ENCODE measurements at places on chromosomes 3 and 15.

DNA sequence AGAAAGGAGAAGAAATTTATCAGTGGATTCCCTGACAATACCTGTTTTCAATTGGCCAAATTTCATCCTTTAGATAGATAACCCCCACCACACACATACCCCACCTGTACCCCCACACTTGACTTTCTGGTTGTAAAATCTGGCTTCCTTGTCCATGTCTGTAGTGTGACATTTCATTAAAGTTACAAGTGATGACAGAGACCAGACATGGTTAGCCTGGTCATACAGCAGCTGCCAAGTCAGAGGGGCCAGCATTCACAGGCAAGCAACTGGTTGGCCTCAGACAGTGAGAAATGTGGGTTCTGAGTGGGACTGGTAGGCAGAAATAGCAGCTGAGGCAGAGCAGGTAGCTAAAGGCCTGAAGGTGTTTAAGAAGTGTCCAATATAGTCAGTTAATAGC is 238.6 kb upstream of the SOX14 start:
- no peak for ATAC-seq

DNA sequence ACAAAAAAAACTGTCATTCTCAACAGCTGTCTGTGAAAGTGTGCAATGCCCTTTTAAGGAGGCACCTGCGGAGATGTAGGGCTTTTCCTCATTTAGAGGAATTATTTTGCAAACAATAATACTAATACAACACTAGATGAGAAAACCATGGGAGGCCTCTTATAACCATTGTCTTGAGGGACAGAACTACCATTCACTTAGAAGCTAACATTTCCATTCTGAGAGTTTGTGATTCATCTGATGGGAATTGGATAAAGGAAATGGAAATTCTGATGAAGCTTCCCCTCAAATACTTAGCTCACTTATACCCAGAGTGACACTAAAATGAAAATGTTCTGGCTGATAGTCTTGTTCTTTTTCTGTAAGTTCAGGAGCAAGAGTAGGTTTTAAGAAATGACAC is 147.7 kb downstream of the CADPS start:
- ATAC-seq, result peak; percentile 83

DNA sequence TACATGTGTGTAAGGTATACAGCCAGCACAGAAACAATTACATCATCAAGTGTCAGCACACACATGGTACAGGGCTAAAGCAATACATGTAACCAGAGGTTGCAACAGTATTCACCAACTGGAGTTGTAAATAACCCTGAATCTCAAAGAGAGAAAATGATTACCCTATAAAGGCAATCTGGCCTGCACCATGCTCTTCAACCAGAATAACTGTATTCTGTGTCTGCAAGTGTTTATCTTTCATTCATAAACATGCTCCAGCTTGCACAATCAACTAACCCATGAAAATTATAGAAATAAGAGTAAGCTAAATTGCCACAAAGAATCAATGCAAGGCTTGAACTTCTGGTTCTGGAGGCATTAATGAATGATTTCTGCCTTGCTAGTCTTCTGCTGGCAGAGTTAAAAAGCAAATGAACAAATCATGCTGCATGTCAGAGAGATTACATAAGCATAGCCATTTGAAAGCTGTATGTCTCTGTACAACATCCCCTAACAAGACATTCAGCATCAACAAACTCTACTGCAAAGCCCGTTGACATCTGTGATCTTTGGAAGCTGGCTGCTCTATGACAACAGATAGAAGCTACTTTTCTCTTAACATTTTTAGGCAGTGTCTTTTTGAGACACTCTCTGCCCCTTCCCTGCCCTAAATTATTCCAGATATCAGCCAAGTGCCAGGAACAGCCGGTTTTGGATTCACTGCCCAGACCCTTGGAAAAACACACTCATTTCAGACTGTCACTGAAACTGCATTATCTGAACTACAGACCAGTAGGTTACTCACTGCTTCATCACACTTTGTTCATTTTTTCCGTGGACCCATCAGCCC is 871.0 kb downstream of the OTOL1 start:
- no peak for ATAC-seq

DNA sequence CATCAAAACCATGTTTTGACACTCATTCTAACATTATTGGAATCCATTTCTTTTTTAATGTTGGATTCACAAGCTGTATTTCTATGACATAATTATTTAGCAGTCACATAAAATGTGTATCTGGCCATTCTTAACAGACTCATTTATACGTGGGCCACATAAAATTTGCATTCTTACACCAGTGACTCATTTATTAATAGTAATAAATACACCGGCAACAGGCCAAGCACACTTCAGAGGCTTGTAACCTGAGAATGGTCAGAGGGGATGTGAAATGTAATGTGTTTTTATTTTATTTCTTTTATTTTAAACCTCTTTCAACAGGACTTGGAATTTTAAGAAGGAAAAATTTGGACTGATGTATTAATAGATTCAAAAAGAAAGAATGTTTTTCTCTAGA is 384.9 kb upstream of the RARB start:
- ATAC-seq, result peak; percentile 24

GRCh38 chr3:8278448-8278847 is 223.2 kb upstream of the LMCD1 start:
- no peak for ATAC-seq

GRCh38 chr3:31289584-31289983 is 243.1 kb upstream of the STT3B start:
- no peak for ATAC-seq

- ATAC-seq, result no peak
These were observed 62.7 kb downstream of the RHCG start for GRCh38 chr15:89433686-89434085.

DNA sequence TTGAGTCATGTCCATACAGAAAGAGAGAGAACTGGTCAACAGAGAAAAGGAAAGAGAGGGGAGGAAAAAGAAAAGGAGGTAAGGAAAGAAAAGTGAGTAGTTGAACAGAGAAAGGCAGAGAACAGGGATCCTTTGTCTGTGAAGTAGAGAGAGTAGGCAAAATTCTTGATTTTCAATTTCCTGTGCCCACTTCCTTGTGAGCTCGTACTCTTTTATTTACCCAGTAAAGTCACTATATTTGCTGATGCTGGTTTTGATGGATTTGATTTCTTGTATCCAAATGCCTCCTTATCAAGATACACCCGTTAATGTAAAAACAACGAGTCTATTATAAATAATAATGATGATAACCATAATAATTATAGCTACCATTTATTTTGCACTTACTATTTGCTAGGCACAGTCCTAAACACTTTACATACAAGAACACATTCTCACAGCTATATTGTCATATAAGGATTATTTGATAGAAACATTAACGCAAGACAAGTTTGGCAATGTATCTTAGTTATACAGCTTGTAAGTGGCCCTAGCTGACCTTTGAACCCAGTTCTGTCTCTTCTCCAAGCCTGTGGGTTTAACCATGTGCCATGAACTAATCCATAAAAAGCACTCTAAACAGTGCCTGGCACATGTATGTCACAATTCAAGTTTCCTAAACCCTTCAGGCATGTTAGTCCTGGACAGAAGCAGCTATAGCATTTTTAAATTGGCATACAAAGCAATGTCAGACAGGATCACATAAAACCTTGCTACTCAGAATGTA is 6.7 kb upstream of the P2RY1 start:
- no peak for ATAC-seq

DNA sequence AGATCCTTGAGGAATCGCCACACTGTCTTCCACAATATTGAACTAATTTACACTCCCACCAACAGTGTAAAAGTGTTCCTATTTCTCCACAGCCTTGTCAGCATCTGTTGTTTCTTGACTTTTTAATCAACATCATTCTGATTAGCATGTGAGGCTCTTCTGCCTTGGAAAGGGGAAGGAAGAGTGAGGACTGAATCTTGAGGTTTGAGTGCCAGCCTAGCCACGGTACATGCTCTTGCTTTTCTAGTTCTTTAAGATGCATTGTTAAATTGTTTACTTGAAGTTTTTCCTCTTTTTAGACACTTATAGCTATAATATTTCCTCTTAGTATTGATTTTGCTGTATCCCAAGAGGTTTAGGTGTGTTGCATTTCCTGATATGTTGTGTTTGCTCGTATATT is 596.1 kb downstream of the OTOL1 start:
- no peak for ATAC-seq

- no peak for ATAC-seq
These were observed 63.3 kb downstream of the BOC start for GRCh38 chr3:113274425-113275257.

GRCh38 chr3:11339541-11339940 is 67.3 kb downstream of the ATG7 start:
- no peak for ATAC-seq

DNA sequence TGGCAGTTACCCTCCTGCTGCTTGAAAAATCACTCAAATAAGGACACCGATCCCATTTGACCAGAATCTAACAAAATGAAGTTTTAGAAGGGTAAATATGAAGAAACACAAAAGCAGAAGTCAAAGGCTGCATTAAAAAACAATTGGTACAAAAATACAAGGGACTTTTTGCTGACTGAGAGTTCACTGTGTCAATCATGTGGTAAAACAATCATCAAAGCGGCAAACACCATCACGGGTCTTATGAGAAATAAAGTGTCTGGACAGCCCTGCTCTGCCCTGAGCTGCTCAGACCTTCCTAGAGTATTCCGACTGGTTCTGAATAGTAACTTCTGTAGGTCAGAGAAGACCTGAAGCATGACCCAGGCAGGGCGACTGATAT is 137.2 kb upstream of the RAD18 start:
- no peak for ATAC-seq

DNA sequence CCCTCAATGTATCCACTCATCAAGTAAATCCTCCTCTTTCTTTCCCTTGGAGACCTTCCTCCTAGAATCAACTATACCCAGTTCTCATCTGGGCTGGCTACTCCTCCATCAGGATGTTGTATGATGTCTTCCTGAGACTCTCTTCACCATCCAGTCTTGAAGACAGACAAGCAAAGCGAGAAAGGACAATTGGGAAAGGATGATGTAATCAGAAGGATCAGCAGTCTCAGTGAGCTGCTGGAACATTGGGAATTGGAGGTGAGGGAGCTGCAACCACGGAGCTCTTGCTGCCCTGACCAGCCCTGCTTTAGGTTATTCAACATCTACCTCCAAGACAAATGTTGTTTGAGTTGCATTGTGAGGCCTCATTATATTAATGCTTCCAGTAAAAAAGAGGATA is 48.0 kb upstream of the UBP1 start:
- ATAC-seq, result no peak

- ATAC-seq, result no peak
These were observed 26.6 kb upstream of the MGA start for GRCh38 chr15:41633609-41634008.

DNA sequence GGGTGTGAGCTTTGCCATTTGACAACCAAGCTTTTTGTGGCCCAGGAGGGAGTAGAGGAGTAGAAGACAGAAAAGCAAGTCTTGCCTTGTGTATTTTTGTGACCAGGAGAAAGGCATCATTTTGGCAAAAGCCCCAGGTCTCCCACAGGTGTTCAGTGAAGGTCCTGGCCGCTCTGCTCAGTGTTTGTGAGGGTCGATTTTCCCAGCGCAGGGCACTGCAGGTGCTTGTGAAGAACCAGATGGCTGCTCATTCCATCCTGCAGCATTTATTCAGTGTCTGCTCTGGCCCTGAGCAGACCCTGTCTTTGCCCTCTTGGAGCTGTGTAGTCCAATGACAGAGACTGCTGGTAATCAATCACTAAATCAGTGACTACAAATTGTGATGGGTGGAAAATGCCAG is 19.5 kb downstream of the TRAK1 start:
- ATAC-seq, result no peak

GRCh38 chr3:184742676-184743135 is 30.8 kb upstream of the MAGEF1 start:
- ATAC-seq, result no peak

DNA sequence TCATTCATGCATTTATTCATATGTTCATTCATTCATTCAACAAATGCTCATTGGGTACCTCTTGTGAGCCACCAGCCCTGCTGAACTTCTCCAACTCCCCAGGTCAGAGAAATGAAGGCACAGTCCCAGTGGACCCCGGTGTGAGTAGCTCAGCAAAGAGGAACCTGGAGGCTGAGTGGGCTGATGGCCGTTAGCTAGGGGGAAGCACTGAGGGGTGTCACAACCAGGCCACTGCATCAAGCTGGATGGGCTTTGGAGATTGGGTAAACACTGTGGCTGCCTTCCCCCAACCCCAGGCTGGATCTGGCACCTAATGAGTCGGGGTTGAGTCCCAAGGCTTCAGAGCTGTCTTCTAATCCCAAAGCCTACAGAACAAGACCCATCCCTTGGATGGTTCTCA is 12.1 kb upstream of the ALAS1 start:
- no peak for ATAC-seq

GRCh38 chr3:196159952-196160804 is 51.0 kb downstream of the ZDHHC19 start:
- no peak for ATAC-seq

GRCh38 chr15:82044373-82045178 is 1.2 kb downstream of the MEX3B start:
- peak; percentile 45 for ATAC-seq

DNA sequence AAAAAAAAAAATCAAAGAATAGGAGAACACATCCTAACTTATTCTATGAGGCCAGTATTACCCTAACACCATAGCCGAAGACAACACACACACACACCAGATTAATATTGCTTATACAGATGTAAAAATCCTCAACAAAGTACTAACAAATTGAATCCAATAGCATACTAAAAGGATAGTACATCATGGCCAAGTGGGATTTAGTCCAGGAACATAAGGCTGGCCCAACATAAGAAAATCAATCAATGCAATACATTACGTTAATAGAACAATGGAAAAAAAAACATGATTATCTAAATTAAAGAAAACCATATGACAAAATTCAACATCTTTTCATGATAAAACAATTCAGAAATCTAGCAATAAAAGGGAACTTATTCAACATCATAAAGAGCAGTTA is 79.1 kb downstream of the ADAMTS9 start:
- no peak for ATAC-seq

DNA sequence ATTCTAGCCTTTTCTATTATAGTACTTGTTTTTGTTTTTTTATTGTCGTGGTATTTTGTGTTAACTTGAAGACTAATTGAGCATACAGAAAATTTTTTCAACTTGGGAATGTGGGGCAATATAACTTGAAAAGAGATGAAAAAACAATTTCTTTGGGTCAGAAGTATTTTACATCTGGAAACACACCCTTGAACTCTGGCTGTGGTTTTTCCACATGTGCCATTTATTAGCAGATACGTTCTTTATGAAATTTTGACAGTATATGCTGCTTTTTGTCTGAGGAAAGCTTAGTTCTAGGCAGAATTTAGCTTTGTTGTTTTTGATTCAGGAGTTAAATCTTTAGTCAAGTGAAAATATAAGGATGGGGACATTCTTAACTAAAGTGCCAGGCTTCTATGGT is 44.7 kb downstream of the TCF12 start:
- peak; percentile 25 for ATAC-seq

GRCh38 chr15:53218666-53219580 is 428.8 kb upstream of the ONECUT1 start:
- no peak for ATAC-seq

- no peak for ATAC-seq
These were observed 8.8 kb upstream of the GOLGA8J start for GRCh38 chr15:30073915-30074314.

GRCh38 chr3:124520970-124521369 is 209.3 kb upstream of the UMPS start:
- ATAC-seq, result no peak

- ATAC-seq, result no peak
These were observed 39.6 kb upstream of the GYG1 start for GRCh38 chr3:148951599-148952361.

- ATAC-seq, result no peak
These were observed 279.8 kb downstream of the ROBO2 start for GRCh38 chr3:77319711-77320110.

- no peak for ATAC-seq
These were observed 49.3 kb downstream of the STRIT1 start for GRCh38 chr3:155244216-155244615.

All from SK-N-SH treated with all-trans-retinoic acid at 6 μM for 48 hours (cell line).